Immature natural killer cell (primary cell): ENCODE measurements at places on chromosomes 6 and 20. TPM values are rescaled to one million over a fixed set of nuclear protein-coding genes. Genes with fewer than 3 reads are reported as not detected.

TGIF2 gene
- 12.3 TPM for polyA plus RNA-seq

MYH7B gene
- not detected for polyA plus RNA-seq

TBXT gene
- not detected for polyA plus RNA-seq

PPP1R14C gene
- polyA plus RNA-seq, result not detected

RAET1E gene
- not detected for polyA plus RNA-seq

KCNK16 gene
- polyA plus RNA-seq, result not detected

TFAP2C gene
- not detected for polyA plus RNA-seq

EYS gene
- polyA plus RNA-seq, result not detected

GJA1 gene
- not detected for polyA plus RNA-seq

LY6G6F gene
- 2.5 TPM for polyA plus RNA-seq
